ENCODE measurements at places on chromosomes 5 and 9.

DNA sequence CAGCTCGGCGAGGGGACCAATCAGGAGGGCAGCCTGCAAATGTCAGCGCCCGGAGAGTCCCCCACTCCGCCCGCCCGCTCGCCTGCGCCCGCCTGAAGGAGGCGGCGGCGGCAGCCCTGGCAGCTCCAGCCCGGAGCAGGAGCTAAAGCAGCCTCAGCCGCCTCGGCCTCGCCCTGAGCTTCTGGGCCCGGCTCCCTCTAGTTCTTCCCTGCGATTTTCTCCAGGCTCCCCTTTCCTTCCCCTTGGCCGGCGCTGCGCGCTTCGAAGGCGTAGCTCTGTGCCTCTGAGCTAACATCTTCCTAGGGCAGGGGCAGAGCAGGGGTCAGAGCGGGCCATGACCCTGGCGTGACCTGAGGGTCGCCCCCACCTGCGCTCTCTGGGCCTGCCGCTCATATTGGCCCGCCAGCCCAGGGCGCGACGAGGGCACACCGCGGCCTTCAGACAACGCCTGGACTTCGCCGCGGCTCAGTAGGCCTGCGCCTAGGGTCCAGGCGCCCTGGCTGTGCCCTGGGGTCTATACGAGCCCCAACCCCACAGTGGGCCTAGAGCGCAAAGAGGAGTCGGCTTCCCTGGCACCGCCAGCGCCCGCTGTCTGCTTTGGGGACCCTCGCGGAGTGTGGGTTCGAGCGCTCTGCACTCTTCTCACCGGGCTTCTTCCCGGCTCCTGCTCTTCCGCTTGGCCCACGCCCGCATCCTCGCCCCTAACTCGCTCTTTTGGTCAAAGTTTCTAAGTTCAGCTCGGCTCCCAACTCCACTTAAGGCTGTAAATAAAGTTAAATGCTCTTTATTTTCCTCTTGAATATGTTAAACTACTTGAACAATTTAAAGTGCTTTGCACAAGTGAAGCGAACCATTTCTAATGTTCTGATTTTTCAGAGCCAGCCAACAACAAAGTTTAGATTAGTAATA, 504 bp upstream of the OTP start:
- DNase-seq = no peak

GRCh38 chr5:91307048-91307447, 76.1 kb downstream of the ARRDC3 start:
- DNase-seq = no peak

- no peak for DNase-seq
Observed at GRCh38 chr5:138520971-138521370, 22.1 kb downstream of the ETF1 start.

DNA sequence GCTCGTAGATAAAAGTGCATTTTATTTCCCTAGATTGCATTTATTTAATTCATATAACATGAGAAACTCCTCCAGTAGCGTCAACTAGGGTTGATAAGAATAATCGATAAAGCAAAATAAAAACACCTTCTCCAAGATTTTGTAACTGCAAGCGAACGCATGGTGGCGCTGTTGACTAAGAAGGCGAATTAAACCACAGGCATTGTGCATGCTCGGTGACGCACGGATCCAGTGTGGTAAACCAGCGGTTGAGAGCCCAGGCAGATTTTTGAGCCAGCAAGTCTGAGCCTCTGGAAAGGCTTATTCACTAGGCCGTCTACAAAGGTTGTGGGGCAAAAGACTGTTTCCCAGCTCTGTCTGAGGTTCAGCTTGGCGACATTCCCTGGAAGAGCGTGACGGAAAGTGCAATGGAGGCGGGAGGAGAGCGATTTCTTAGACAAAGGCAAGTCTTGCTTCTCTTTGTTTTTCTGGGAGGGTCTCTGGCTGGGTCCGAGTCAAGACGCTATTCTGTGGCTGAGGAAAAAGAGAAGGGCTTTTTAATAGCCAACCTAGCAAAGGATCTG, at the start of gene PCDHB3:
Gene PCDHB3 (plus strand): TSS at position 231 of the 563 bp plus-strand sequence. CDS start 177 bp downstream, at position 408.
- DNase-seq = no peak

DNA sequence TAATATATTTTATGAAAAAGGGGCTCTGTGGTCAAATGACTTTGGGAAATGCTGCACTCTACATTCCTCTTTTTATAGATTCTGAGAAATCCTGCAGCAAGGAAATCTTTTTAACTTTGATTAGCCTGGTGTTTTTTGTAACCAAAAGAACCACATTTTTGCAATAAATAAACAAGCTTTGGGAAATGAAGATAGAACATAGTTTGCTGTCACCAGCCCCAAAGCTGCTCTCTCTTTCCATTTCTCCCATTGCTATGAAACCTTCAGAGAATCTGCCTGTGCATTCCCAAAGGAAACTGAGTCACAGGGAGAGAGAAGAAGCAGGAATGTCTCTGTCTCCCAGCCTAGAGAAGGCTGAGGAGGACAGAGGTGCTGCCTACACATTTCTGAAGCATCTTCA, 59.0 kb downstream of the COL15A1 start:
- no peak for DNase-seq

DNA sequence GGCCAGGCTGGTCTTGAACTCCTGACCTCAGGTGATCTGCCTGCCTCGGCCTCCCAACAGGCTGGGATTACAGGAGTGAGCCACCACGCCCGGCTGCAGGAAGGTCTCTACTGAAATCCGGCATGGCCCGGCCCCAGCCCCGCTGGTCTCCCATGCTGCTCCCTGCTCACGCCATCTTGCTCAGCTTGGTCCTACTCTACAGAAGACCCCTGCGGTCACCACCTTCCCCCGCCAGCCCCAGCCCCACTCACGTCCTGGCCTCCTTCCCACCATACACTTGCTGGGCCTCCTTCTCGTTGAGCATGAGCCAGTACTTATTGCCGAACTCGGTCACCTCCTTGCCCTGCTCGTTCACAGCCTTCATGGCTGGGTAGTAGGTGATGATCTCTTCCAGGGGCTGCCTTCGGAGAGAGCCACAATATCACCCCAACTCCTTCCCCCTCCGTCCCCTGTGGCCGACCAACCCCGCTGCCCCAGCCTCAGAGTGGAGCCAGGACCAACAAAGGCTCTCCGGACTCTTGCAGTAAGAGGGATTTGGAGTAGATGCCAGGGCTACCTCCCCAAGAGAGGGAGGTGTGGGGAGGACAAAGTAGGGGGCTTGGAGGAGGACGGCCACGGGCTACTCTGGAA, 4.0 kb downstream of the PTGES2 start:
- no peak for DNase-seq

- no peak for DNase-seq
Observed at GRCh38 chr5:174409070-174409469, 315.3 kb upstream of the MSX2 start.

DNA sequence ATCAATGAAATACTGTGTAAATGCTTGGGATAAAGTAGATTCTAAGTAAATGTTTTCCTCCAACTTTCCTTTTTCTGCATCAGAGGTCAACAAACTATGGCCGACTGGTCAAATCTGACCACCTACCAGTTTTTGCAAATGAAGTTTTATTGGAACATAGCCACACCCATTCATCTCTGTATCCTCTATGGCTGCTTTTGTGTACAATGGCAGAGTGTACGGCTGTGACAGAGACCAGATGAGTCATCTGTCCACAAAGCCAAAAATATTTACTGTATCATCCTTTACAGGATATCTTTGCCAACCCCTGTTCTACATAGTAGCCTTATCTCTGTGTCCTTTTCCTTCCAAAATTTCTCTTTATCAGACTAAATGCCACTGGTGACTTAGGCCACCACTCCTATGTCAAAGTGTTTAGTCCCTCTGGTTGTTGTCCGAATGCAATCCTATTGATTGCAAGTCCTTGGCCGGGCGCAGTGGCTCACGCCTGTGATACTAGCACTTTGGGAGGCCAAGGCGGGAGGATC, 218.4 kb upstream of the KLF4 start:
- no peak for DNase-seq

GRCh38 chr9:99905833-99906402, 536 bp upstream of the STX17 start:
- DNase-seq = no peak

DNA sequence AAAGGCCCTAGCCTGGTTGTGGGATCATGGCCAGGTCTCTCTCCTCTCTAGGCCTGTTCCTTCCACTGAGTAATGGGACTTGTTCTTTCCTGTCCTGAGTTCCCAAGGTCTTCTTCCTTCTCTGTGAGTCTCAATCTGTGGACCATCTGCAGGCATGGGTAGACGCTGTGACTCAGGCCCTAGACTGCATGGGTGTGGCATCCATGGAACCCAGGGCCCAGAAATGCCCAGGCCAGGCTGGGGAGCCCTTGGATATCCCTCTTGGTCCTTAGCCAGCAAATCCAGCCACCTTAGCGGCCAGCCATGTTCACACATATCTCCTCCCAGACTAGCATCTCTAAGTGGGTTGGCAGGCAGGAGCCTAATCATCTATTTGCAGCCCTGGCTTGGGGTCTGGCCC, 2.3 kb upstream of the ACSL6 start:
- DNase-seq = no peak

- peak; percentile 4 for DNase-seq
Observed at GRCh38 chr5:123371575-123372179, 51.5 kb downstream of the CEP120 start.

GRCh38 chr5:172051643-172052339, 45.4 kb upstream of the FBXW11 start:
- DNase-seq = no peak
